Colonic mucosa (tissue), 4 donors: ENCODE measurements at places on chromosomes 4 and X. TPM values are rescaled to one million over a fixed set of nuclear protein-coding genes. Genes with fewer than 3 reads are reported as not detected.

GRCh38 chrX:51608126-51608525 lies 10.6 kb downstream of the CENPVL3 start:
- H3K4me3 ChIP-seq, result no peak overlapping the region
- H3K36me3 ChIP-seq, result no peaks in the 10 kb centered on the region
- DNase-seq, result no peak
- H3K4me1 ChIP-seq, result no peaks in the 10 kb centered on the region
- H3K27ac ChIP-seq, result no peak overlapping the region

DNA sequence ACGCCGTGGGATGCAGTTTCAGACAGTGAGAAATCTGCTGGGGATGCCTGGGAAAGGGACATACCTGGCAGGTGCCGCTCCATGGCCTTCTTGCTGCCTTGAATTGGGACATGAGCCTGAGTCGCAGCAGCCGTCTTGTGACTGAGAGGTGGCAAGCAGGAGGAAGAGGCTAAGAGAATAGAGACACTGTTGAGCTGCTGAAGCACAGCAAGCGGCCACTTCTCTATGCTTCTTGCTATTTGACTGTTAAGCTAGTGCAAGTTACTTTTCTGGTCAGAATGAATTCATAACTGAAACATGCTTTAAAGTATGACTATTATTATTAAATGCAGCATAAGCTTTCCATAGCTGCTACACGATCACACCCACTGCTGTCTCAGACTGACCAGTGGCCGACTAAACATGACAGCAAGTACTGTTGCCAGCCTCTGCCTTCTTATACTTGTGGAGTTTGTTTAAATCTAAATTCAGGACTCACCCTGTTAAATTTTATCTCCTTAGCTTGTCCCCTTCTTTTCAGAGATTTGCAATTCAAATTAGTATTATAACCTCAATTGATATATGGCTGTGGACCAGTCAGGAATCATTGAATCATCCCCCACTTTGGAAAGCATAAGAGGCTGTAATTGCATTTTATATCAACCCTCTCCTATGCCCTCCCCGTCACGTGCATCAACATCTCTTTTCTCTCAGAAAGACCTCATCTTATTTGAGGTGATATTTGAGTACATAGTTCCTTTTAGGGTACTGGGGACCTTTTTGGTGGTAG lies 24.8 kb upstream of the ACSL1 start:
- no peaks in the 10 kb centered on the region for H3K4me1 ChIP-seq
- DNase-seq, result no peak
- no peak overlapping the region for H3K27ac ChIP-seq
- no peaks in the 10 kb centered on the region for H3K27me3 ChIP-seq
- no peaks in the 10 kb centered on the region for H3K36me3 ChIP-seq

GRCh38 chr4:79865201-79865597 lies 207.8 kb downstream of the ANTXR2 start:
- H3K27me3 ChIP-seq, result no peaks in the 10 kb centered on the region
- H3K27ac ChIP-seq, result no peak overlapping the region
- no peaks in the 10 kb centered on the region for H3K4me1 ChIP-seq

GRCh38 chrX:15781961-15782699 lies 8.2 kb upstream of the ZRSR2 start:
- H3K27ac ChIP-seq, result no peak overlapping the region
- H3K36me3 ChIP-seq, result no peaks in the 10 kb centered on the region
- no peaks in the 10 kb centered on the region for H3K4me1 ChIP-seq
- H3K4me3 ChIP-seq, result no peak overlapping the region
- no peak for DNase-seq

DNA sequence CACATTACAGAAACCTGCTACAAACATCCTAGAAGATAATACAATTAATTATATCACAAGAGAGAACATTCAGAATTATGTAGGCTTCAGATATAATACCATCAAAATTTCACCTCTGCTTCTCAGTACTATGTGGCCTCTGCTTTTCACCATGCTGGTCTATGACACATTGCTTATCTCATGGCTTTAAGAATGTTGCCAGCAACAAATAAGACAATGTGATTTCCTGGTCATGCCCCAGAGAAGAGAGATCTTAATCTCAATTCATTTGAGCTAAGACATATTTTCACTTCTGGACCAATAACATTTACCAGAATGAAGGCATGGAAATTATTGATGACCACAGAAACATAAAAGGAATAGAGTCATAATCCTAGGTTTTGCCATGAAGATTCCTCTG lies 1233.4 kb upstream of the ADGRL3 start:
- no peak for DNase-seq
- H3K27me3 ChIP-seq, result no peaks in the 10 kb centered on the region
- no peaks in the 10 kb centered on the region for H3K4me1 ChIP-seq

DNA sequence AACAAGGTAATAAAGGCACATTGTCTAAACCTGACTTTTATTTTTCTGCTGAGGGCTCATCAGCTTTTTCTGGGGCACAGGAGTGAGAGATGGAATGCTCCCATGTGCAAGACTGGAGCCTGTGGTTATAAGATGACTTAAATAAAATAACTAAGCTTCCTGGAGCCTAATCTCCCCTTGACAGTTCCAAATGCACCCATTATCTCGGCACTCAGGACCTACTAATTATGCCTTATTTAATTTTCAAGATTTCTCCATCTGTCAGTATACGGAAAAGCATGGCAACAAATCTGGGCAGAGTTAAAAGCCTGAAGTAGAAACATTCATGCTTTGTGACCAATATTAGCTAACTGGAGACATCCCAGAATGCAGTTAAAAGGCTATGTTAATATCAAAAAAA lies 416.7 kb upstream of the TEX13C start:
- no peaks in the 10 kb centered on the region for H3K4me1 ChIP-seq
- no peak overlapping the region for H3K4me3 ChIP-seq
- H3K36me3 ChIP-seq, result no peaks in the 10 kb centered on the region
- no peak overlapping the region for H3K27ac ChIP-seq

- H3K36me3 ChIP-seq, result no peaks in the 10 kb centered on the region
- H3K27ac ChIP-seq, result no peak overlapping the region
- H3K4me1 ChIP-seq, result no peaks in the 10 kb centered on the region
- no peaks in the 10 kb centered on the region for H3K27me3 ChIP-seq
Measured at GRCh38 chr4:92520563-92520962, 216.8 kb downstream of the GRID2 start.

- H3K4me3 ChIP-seq, result no peak overlapping the region
- H3K36me3 ChIP-seq, result no peaks in the 10 kb centered on the region
- H3K4me1 ChIP-seq, result peaks cover 3% of the 10 kb centered on the region
- peak; percentile 33 for DNase-seq
Measured at GRCh38 chr4:7910952-7911578, 28.6 kb downstream of the AFAP1 start.

DNA sequence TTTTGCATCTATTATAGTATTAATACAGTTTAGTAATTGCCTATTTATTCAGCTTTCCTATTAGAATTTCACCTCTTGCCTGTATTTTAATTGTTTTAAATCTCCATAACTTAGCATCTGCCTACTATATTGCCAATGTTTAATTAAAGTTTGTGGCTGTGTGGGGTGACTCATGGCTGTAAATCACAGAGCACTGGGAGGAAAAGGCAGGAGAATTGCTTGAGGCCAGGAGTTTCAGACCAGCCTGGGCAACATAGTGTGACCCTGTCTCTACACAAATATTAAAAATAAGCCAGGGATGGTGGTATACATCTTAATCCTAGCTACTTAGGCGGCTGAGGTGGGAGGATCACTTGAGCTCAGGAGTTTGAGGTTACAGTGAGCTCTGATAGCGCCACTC lies 14.5 kb upstream of the CCSER1 start:
- no peak overlapping the region for H3K27ac ChIP-seq
- H3K4me1 ChIP-seq, result no peaks in the 10 kb centered on the region
- H3K27me3 ChIP-seq, result no peaks in the 10 kb centered on the region
- no peaks in the 10 kb centered on the region for H3K36me3 ChIP-seq
- no peak overlapping the region for H3K4me3 ChIP-seq

DNA sequence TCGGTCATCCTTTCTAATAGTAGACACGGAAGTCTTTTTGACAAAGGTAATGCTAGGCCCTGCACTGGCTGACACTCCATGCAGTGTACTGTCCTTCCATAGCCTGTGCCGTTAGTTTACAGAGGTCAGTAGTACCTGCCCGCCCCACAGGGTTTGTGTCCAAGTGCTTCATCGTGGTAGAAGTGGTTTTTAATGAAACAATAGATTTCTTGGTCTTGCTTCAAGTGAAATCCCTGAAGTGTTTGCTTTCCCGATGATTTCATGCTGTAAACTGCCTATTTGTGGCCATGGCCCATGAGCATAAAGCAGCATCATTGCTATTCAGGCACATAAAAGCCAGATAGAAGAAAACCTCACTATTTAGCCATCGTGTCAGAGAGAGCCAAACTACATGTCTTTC lies 139.3 kb downstream of the GPR143 start:
- no peak overlapping the region for H3K4me3 ChIP-seq
- no peaks in the 10 kb centered on the region for H3K36me3 ChIP-seq

GRCh38 chrX:70007946-70008345 lies 41.8 kb downstream of the AWAT2 start:
- no peak overlapping the region for H3K4me3 ChIP-seq
- DNase-seq, result no peak
- H3K4me1 ChIP-seq, result no peaks in the 10 kb centered on the region

The PPP2R2C gene
- total RNA-seq, result 0.05 TPM

The CDKL2 gene
- 1.1 TPM for total RNA-seq

The IL13RA1 gene
- total RNA-seq, result 119 TPM

The XAGE1A gene
- not detected for total RNA-seq

The CXCR3 gene
- 2.1 TPM for total RNA-seq

The ASIC5 gene
- 0.15 TPM for total RNA-seq
